HS-5 (cell line): ENCODE measurements at places on chromosomes 6 and 20.

GRCh38 chr6:1988843-1989242, 256.6 kb downstream of the GMDS start:
- no peak for DNase-seq

DNA sequence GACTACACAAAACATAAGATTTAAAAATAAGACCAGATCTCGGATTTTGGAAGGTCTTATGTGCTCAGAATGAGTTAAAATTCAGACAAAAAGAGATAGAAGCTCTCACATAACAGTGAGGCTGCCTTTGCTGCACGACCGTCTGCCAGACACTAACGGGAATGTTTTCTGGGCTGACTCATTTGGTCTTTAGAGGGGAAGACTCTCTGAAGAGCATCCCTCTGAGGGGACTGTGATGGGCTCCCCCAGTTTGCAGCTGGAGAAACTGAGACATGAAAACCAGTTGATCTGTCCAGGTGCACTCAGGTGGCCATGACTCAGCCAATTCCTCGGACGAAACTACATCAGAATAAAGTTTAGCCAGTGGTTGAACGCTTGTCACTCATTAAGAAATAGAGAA, 153.9 kb downstream of the RNASET2 start:
- no peak for DNase-seq

GRCh38 chr6:14440215-14440910, 322.8 kb downstream of the CD83 start:
- no peak for DNase-seq

GRCh38 chr6:21022343-21023107, 488.3 kb downstream of the CDKAL1 start:
- DNase-seq = no peak

- no peak for DNase-seq
Measured at GRCh38 chr20:52569201-52569600, 377.6 kb upstream of the ZFP64 start.

- no peak for DNase-seq
Measured at GRCh38 chr20:2559651-2560050, 23.3 kb downstream of the TMC2 start.

DNA sequence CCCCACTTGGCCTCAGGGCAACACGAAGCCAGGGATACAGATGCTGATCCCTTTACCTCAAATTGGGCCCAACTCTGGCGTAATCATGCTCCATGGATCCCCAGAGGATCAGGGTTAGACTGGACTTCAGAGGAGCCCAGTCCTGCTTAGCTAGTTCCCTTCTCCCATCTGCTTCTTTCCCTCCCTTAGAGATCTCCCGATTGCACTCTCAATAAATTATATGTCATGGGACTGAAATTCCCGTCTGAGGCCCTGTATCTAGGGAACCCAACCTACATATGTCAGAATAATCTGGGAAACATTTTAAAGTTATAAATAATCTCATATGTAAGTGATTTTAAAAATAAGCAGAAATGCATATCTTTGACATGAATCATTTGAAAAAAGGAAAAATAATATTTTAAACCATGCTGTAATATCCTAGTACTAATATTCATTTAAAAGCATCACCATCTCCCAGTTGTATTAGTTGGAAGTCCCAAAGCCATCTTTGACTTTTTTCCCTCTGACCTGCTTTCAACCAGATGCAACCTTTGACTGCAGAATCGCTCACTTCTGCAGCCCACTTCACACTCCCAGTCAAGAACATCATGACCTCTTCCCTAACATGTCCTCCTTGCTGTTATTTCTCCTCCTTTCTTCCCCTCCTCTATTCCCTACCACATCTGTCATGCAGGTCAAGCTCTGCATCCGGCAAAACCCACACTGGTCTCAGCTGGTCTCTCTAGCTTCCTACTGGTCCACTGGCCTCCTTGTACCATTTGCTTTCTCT, 393.6 kb downstream of the BTBD3 start:
- no peak for DNase-seq
